ENCODE measurements at places on chromosomes 3 and 15.

- peak; percentile 62 for DNase-seq
Observed at GRCh38 chr3:172152874-172153273, 113.5 kb downstream of the FNDC3B start.

GRCh38 chr3:111035316-111035715, 36.3 kb upstream of the NECTIN3 start:
- no peak for DNase-seq

GRCh38 chr3:8931342-8931741, 31.9 kb downstream of the RAD18 start:
- DNase-seq: no peak

GRCh38 chr3:30645077-30645476, 38.7 kb downstream of the TGFBR2 start:
- DNase-seq: no peak

GRCh38 chr3:25558796-25559195, 105.9 kb downstream of the TOP2B start:
- DNase-seq: no peak

DNA sequence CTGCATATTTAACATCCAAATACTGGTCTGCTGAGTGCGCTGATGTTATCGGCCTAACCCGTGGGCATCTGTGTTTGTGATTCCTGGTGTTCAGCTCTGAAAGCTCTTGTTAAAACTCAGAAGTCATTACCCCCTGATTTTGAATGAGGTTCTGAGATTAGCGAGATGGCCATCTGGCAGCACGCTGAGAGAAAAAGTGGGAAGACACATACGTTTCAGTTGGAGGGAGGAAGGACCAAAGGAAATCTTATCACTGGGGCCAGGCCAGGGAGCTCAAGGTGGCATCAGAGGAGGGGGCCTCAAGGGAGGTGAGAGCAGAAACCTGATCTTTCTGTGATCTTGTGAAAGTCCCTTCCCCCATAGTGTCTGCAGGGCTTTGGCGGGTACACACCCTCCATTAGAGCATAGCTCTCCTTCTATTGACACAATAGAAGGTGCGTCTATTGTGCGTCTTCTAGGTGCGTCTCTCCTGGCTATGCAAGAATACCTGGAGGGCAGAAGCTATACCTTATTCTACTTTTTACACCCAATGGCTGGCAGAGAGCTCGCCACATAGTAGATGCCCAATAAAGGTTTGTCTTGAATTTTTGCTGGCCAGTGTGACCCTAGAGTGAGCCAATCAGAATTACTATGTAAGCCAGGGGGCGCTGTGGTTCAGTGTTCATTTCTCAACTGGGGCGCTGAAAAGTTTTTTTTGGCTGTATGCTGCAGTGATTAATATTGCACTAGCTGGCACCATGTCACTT, 182.4 kb downstream of the SHQ1 start:
- DNase-seq: peak; percentile 54

DNA sequence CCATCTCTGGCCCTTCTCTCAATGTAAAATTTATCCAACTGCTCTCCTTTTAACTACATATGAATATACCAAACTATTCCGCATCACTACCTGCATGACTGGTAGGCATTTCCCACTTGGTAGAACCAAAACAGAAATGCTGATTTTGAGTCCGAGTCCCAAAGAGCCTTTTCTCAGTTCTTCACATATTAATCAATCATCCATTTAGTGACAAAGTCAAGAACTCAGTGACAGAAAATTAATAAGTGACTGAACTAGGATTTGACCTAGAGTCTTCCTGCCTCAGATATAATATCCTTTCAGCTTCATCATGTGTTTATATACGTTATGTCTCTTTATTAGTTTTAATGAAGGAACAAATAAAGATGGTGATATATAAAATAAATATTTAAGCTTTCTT, 700.6 kb upstream of the GOLIM4 start:
- DNase-seq: no peak

DNA sequence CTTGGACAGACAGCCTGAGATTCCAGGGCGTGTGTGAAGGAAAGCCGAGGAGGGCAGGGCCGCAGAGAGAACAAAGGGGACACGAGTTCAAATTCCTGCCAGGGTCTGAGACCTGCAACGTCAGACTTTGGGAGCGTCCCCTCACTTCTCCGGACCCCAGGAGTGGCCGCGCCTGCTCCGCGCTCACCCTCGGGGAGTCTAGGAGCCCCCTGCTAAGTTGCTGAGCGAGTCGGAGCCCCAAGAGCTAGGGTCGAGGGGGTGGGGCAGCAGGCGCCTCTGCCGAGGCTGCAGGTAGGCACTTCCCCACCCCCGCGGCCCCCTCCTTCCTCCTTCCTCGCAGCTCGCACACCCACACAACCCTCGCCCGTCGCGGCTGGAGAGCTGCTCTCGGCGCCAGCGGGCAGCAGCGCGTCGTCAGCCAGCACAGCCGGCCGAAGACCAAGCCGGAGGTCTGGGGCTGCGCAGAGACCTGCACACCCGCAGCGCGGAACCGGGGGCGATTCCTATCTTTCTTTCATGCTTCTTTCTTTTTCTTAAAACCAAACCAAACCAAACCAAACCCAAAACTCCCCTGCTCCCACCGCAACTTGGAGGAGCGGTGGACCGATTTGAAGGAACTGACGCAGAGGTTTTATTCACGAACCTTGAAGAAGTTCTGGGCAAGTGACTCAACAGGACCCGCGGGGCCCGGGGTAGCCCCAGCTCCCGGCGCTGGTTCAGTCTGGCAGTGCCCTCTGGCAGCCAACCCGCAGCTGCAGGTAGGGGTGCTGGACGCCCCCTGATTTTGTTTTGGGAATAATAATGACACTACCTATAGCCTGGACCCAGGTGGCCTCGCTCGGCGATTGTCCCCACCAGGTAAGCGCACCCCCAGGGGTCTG, at the start of gene ANKRD34C:
TSS of gene ANKRD34C (plus strand) at position 352 of the 881 bp plus-strand sequence. CDS start 10,563 bp downstream, outside the sequence.
- DNase-seq: no peak

- DNase-seq: no peak
Observed at GRCh38 chr15:60582370-60583036, 103.6 kb upstream of the ICE2 start.

DNA sequence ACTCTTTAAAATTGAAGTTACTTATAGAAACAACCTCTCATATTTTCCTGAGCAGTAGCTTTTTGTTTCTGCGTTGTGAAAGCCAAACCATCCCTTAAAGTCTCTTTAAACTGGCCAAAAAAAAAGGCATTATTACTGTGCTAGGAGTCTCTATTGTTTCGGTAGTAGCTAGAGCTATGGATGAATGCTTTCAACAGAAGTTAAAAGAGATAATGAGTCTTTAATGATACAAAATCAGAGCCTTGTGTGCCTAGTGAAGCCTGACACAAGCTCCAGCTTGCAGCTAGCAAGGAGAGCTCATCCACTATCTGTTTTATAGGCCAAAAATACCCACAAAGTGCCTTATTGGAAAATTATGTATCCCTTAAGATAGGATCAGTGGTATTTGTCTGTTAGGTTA, 360.4 kb upstream of the CDIN1 start:
- no peak for DNase-seq

GRCh38 chr3:2771193-2771592, 339.0 kb downstream of the IL5RA start:
- DNase-seq: no peak

DNA sequence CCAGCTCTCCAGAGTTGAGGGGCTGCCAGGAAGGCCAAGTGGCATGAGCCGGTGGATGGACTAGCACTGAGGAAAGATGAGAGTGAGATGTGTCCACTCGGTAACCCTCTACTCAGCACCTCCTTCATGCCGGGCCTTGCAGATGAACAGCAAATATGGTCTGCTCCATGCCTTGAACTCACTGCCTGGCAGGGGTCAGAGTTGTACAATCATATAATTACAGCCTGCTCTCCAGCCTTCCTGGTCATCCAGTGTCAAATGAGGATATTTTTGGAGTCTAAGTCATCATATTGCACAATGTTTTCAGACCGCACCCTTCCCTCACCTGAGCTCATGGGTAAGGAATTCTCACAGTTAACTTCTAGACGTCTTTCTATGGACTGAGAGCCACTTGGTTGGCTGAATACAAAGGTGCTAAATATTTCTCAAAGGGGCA, 4.9 kb downstream of the MGLL start:
- DNase-seq: no peak

DNA sequence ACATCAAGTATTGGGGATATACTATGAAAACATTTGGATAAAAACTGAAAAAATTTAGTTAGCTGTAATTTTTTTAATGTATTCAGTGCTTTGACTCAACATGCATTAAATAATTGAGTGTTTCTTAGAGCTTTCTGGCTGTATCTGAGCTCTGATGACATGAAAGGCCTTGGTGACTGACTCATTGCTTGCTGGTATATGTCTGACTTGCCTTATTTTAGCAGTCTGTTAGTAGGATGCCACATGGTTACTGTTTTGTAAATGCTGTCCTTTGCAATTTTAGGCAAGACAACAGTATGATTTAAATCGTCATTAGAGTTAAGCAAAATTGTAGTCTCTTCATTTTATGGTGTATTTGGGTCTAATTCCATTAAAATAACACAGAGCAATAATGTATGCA, 199.2 kb downstream of the GHSR start:
- peak; percentile 51 for DNase-seq

DNA sequence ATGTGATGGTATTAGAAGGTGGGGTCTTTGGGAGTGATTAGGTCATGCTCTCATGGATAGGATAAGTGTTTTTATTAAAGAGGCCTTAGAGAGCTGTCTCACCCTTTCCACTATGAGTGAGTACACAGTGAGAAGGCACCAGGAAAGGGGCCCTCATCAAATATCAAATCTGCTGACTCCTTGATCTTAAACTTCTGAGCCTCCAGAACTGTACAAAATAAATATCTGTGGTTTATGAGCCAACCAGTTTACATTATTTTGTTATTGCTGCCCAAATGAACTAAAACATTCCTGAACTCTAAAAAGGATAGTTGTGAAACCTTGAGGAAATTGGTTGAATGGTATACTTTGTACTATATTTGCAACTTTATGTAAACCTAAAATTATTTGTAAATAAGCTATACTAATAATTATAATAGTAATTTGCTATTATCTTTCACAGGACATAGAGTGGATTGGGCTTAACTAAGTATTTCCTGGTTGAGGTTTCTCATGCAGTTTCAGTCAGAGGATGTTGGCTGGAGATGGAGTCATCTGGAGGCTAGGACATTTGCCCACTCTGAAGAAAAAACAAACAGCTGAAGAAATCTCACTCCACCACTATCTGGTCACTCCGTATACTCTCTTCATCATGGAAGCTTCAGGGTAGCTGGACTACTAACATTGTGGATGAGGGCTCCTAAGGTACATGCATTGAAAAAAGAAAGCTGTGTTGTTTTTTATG, 1068.6 kb upstream of the CADM2 start:
- no peak for DNase-seq

DNA sequence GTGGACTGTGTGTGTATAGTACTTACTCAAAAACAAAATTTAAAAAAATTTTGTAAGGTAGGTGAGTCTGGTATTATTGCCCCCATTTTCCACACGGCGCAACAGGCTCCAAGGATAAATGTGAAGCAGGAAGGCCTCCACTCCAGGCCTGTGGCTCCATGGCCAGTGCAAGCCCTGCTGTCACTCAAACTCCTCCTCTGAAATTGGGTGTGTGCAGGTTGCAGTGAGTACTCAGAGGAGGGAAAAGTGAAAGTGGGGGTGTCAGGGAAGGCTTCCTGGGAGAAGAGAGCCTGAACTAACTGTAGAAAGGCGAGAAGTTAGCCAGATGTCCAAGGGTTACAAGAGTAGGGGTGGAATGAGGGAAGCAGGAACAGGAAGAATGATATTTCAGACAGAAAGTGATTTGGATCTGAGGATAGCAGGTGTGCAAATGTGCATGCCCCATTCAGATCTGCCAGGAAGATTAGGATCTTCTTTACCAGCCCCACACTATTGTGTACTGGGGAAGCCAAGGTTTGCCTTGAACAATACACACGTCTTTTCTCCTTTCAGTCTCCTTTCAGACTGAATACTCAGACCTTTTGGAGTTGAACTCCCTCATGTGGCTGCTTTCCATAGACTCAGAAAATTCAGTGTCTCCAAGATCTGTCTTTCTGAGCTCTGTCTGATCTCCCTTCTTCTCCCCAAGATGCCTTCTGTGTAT, 48.7 kb upstream of the RYK start:
- DNase-seq: no peak

DNA sequence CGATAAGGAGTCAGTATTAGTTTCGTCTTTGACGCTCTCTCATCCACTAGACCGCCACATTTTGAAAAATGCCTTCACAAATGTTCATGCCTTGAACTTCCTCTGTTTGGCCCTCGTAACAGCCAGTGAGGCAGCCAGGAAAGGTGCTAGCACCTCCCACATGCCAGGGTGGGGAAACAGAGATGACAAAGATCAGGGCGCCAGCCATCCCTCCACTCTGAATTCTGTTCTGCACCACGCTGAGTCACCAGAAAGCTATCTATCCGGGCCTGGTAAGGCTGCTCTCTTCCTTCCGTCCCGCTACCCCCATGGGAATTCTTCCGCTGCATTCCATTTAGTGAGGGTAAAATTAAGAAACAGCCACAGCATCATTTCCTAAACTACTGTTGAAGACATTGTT, 31.3 kb upstream of the BCL2L10 start:
- DNase-seq: no peak

DNA sequence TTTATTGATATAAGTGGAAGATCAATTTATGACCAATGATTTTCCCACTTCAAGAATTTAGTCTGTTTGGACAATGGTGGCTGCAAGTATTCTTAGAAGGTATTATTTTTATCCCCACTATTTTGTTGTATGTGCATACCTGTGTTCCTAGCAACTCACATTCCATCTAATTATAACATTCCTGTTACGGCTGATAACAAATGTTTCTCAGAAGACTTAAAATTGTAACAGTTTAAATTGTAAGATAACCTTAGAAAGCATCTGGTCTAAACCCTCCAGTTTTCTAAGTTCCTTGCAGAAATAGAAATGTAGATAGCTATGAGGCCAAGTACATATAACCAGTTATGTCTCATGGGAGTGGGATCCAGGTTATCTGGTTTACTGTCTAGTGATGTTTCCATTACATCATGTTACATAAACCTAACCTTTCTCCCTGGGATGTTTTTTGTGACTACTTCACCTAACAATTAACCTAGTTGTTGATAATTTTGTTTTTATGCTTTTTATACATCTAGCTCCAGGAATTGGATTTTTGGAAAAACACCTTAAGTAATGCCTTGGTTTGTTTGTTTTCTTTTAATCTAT, 11.1 kb upstream of the MFN1 start:
- DNase-seq: no peak

DNA sequence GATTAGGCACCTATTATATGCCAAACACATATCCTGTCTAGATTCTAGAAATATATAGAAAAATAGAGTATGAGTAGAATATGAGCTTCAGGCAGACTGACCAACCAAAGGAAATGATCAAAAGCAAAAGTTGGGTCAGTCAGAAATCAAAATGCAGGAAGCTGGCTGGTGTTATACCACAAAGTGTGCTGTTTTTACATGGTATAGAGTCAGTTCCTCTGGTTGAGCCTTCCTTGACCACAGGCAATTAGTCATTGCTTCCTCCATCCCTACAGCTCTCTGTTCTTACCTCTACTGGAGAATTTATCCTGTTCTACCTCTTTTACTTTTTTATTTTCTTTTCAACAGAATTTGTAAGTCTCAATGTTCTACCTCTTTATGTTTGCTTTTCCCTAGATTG, 149.8 kb downstream of the TMCO5A start:
- peak; percentile 73 for DNase-seq

- no peak for DNase-seq
Observed at GRCh38 chr3:177431525-177432176, 234.4 kb upstream of the TBL1XR1 start.

GRCh38 chr15:91227766-91228165, 127.7 kb downstream of the SV2B start:
- no peak for DNase-seq

GRCh38 chr15:63241316-63241715, 36.1 kb upstream of the APH1B start:
- DNase-seq: no peak
